ENCODE measurements at places on chromosomes 7 and 10.

DNA sequence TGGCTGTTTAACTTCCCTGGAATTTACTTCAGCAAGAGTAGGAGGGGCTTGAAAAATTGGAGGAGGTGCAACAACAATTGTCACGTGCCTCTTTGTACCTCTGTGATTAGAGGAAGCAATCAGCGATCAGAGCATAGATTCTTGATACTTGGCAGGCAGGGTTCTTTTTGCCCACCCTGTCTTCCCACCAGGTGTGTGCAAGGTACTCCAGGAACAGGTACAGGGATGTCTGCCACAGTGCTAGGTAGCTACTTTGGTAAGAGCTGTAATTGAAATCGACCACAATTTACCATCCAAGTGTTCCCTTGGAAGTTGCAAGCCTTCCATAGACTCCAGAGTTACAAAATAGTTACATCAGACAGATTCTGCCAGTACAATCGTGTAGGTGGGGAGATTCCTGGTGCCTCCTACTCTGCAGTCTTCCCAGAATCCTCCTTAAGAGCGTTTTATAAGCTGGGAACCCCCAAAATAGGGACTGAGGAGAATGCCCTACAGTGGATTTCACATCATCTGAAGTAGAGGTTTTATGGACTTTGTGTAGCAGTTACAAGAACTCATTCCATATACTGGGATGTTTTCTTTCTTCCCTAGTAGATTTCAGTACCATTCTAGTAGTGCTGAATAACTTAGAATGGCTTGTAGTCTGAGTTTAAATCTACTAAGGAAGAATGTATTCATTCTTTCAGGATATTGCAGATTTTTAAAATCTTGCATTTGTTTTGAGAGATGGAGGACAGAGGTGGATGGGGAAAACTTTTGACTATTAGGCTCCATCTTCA lies 101.9 kb downstream of the EXOC4 start:
- DNase-seq, result no peak

- no peak for DNase-seq
Observed at GRCh38 chr10:75434291-75434690, 2.9 kb downstream of the LRMDA start.

GRCh38 chr7:43501870-43502269 lies 81.0 kb upstream of the STK17A start:
- DNase-seq, result no peak

- DNase-seq, result no peak
Observed at GRCh38 chr7:108136191-108136688, 6.1 kb upstream of the LAMB4 start.

- no peak for DNase-seq
Observed at GRCh38 chr7:18401757-18402156, 93.8 kb upstream of the HDAC9 start.

DNA sequence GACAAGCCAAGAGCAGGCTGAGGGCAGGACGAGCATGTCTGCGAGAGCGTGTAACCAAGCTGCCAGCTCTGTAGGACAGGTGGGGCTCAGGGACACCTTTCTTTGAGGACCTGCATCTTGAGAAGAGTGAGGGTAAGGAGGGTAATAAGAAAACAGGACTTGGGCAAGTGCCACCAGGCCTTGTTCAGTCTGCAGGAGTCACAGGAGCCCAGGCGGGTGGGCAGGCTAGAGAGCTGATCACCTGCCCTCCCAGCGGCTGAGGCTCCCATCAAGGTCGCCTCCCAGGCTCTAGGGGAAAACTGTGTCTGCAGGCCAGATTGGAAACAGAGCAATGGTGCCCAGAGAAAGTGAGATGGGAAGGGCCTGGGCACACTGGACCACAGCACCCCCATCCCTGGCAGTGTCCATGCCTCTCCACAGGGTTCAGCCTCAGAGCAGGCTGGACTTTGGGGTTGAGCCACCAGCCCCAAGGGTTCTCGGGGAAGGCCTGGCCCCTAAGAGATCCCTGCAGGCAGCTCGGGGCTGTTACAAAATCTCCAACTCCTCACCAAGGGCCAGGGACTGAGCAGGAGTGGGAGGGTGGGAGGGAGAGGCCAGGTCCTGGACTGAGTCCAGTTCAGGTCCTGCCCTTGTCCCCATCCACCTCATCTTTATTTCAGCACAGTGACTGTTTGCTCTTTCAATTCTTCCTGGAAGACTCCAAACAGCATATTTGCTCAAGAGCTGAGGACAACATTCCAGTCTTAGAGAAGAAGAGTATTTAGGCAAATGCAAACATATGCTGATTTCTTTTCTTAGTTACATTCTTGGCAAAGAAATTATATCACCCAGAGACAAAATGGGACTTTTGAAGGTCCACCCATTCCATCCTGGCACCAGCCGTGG lies 161.9 kb downstream of the GRID1 start:
- DNase-seq, result no peak

- peak; percentile 20 for DNase-seq
Observed at GRCh38 chr10:58152673-58153263, 114.9 kb downstream of the IPMK start.

DNA sequence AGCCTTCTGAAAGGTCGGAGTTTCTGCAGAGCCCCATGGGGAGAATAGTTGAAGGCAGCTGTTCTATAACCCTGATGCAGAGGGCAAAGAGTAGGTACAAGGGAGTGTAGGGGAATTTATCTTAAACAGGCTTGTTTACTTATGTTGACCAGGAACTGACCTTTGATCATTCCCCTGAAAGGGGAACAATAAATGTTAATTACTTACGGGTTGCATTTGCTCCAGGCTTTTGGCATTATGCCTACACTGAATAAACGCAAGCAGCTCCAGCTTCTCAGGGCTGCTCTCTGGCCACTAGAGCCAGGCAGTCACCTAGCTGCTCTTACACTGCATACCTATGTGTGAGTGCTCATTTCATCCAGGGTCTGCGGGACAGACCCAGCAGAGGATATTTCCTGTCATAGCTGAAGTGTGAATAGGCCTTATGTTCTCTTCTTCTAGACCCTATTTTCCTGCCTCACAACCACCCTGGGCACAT lies 26.9 kb upstream of the ABCA13 start:
- DNase-seq, result no peak

DNA sequence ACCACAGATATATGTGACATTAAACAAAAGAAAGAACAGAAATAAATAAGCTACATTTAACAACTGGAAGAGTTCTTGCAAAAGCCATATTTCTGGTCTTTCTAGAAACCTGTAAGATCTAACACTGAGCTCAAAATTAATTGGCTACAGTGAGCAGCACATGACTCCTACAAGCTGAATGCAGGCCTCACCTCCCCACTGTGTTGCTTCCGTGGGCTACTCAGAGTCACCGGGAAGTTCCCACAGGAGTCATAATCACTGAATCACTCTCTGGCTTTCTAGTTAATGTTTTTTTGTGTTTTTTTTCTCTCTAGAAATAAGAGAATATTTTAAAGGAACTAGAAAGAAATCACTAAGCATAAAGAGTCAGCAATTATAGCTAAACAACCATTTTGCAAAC lies 10.2 kb upstream of the MRPS24 start:
- DNase-seq, result no peak

GRCh38 chr10:81081887-81082620 lies 544.4 kb downstream of the SH2D4B start:
- DNase-seq, result no peak

DNA sequence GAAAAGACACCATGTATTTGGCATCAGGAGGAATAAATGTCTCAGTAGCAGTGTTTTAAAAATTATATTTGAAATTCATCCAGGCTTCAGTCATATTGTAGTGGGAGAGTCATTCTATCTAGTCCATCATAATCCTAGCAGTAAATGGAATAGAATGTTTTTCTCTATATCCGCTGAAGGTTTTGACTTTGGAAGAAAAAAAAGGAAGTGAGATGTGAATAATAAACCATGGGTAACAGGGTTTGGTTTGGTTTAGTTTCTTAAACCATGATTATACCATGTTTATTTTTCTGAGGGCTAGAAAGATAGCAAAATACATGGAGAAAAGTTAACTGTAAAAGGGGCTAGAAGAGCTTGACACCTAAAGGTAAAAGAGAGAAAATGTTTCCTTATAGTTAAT lies 16.4 kb upstream of the BPGM start:
- DNase-seq, result no peak

GRCh38 chr7:884191-885003 lies 8.0 kb downstream of the GET4 start:
- DNase-seq, result no peak

GRCh38 chr10:127044186-127044585 lies 139.0 kb downstream of the DOCK1 start:
- no peak for DNase-seq

DNA sequence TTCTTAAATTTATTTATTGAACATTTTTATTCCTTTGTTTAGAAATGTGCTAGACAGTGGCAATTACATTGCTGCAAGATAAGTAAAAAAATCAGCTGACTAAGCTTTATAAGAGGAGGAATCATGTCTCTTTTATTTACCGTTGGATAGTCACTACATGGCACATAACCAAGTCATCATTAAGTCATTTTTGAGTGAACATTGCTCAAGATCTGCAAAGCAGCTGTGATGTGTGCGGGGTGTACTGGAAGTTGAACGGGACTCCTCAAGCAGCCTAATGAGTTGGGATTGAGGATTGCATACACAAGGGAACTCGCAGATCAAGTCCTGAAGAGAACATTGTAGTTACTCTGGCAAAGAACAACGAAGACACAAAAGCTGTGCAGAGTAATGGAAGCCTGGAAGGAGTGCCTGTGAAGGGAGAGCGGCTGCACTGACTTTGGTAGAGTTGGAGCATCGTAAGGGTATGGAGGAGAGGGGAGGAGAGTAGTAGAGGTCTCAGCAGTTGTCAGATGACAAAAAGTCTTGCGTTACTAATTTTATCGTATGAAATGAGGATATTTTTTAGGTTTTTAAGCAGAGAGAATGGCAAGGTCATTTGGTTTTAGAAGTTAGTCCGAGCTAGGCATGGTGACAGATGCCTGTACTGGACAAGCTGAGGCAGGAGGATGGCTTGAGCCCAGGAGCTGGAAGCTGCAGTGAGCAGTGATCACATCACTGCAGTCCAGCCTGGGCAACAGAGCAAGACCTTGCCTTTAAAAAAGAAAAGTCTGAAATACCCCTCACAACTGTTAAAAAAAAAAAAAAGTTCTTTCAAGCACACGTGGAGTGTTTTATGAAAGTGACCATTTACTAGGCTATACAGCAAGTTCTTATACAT lies 95.1 kb downstream of the BMPR1A start:
- no peak for DNase-seq

DNA sequence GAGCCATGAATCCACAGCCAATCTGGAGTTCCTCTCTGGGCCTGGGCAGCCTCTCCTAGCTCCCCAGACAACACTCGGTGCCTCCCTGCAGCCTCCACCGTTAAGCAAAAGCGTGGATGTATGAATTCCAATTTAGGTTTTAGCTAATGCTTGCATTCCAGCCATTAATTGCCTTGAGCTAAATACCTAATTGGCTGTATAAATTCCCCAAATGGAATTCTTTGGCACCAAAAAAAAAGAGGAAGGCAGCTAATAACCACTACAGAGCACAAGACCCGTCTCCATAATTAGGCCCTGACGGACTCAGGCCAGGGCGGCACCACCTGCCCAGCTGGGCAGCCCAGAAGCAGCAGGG lies 140.5 kb downstream of the PTPRN2 start:
- DNase-seq, result no peak

- DNase-seq, result no peak
Observed at GRCh38 chr7:85736085-85736484, 549.2 kb upstream of the SEMA3D start.

All from activated T-cell treated with anti-CD3 and anti-CD28 coated beads, Interleukin-2, amount 50 U/mL, for 1 hour (primary cell).